MV-4-11 (cell line): ENCODE measurements at places on chromosomes 3 and 15.
A peak's percentile ranks its signal among the peaks of the same experiment; 100 is the strongest.

DNA sequence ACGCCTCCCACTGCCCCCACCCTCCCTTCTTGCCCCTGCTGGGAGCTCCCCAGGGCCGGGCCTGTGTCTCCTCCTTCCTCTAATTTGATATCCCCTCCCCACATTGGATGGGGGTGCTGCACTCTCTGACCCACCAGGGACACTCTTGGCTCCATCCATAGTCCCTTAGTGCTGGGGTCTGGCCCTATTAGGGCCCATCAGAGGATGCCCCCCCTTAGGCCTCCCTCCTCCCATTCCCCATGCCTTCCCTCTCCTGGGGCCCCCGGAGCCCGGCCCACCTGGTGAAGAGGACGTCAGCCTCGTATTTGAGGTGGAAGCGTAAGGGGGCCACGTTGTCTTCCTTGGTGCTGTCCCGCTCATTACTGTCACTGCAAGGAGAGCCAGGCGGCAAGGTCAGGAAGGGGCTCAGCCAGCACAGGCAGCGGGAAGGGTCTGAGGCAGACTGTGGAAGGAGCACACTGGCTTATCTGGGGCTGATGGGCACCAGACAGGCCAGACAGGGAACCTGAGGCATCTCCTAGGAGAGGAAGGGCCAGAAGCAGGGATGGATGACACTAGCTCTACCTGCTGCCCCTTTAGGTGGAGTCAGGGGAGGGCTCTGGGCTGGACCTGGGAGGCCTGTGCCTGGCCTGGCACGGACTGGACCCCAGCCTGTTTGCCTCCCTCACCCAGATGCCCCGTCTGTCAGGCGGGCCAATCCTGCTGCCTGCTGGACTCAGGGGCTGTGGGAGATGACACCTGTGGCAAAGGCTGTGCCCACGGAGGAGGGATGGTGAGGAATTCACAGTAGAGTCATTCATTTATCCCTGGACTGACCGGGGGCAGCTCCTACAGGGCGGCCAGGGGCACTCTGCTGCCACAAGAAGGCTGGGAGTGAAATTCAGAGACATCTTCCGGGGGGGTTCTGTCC is 36.2 kb downstream of the FEM1B start:
- DNase-seq, result no peak

DNA sequence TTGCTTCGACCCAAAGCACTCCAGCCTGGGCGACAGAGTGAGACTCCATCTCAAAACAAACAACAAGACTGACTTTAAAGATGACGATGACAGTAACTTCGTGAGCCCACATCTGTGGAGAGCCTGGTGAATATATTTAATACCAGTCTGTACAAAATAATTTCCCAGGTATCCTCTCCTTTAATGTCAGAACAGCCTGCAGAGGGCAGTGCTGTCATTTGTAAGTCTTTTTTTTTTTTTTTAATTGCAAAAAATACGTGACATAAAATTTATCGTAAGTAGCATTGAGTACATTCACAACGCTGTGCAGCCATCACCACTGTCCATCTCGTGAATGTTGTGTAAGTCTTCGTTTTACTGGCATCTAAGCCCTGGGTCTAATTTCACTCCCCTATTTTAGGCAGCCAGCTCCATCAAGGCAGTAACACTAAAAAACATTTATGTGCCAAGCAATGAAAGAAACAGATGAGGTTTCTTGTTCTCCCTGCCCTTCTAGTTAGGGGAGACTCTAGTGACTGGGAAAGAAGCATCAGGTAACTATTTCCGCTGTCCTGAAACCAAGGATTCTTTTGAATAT is 1.4 kb downstream of the HTD2 start:
- DNase-seq, result peak; percentile 52

GRCh38 chr15:29885183-29885582 is 62.9 kb upstream of the TJP1 start:
- no peak for DNase-seq

DNA sequence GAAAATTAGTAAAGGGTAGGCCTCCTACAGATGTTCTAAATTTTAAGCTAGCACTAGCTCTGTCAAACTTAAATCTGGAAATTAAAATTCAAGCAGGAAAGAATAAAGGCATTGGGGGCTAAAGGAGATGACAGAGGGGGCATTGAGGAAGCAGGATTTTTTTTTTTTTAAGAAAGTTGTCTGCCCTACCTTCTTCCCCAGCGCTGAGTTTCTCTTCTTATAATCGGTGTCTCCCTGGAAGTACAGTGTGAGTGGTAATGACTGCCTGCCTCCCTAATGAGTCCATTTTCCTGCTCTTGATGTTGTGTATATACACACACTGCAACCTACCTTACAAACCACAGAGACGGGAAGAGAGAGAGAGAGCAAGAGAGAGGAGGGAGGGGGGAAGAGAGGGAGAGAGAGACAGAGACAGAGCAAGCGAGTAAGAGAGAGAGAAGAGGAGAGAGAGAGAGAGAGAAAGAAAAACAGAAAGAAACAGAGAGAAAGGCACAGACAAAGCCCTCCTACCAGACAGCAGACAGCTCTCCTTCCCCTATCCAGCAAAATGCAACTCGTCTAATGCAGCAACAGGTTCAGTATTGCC is 47.0 kb downstream of the ZBTB20 start:
- no peak for DNase-seq

DNA sequence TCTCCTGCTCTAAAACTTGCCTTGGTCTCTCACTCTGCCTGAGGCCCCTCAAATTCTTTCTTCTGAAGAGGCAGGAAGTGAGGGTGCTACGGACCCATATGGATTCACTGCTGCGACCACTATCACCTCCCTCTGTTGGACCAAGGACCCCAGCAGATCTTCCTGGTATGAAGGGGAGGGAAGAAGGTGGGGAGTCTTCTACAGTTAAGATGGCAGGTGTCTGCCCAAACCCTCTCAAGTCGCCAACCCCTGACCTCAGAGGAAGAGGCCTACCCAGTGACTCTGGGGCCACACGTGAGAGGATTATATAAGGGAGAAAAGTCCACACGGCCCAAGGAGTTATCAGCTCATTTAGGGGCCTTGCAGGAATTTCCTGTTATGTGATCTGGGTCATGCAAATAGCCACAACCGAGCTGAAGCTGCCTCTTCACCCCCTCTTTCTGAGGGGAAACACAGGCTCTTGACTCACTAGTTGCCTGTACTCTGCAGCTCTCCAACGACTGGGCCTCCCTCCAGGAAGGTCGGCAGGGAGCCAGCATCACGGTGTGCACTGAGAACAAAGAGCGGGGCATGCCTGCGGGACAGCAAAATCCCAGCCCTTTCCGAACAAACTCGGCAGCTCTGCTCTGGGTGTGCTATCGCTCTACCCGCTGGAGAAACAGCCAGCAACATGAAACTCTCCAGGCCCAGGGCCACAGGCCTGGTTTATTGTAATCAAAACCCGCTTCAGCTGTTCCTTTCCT is 116.0 kb downstream of the XXYLT1 start:
- peak; percentile 48 for DNase-seq

GRCh38 chr15:39598958-39599845 is 18.3 kb downstream of the THBS1 start:
- no peak for DNase-seq

DNA sequence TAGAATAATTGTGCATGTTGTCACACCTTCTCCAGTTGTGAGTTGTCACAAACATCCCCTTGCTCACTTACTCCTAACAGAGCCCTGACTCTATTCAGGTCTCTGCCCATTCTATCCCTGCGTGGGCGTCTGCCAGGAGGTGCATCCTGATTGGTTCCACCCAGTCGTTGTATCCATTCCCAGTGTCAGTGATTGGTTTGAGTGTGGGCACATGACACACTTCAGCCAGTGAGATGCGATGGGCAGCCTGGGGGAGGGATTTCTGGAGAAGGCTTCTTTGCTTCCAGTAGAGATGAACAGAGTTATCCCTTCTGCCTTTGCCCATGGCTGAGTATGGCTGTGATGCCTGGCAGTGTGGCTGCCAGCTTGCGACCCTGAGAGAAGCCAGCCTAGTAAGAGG is 18.7 kb downstream of the PXYLP1 start:
- DNase-seq, result no peak

GRCh38 chr3:105398437-105398836 is 31.7 kb downstream of the ALCAM start:
- DNase-seq, result no peak

GRCh38 chr3:11844891-11845290 is 1.8 kb downstream of the TAMM41 start:
- DNase-seq, result no peak

DNA sequence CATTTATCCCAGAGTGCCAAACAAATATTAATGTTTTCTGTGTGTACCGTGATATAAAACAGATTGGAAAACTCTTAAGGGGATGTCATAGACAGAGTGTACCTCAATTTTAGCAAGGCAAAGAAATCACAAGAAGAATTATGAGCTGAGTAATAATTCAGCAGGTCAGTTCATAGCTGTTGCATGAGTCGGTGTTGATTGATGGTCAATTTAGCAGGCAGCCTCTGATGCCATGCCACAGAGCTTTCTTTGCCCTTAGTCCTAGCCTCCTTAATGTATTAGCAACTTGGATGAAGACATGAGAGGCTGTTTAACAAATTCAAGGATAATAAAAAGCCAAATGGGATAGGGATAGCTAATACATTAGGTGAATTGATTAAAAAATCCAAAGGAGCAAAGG is 6.8 kb downstream of the SLC35A5 start:
- DNase-seq, result no peak

GRCh38 chr3:155651489-155652218 is 93.2 kb downstream of the PLCH1 start:
- no peak for DNase-seq

DNA sequence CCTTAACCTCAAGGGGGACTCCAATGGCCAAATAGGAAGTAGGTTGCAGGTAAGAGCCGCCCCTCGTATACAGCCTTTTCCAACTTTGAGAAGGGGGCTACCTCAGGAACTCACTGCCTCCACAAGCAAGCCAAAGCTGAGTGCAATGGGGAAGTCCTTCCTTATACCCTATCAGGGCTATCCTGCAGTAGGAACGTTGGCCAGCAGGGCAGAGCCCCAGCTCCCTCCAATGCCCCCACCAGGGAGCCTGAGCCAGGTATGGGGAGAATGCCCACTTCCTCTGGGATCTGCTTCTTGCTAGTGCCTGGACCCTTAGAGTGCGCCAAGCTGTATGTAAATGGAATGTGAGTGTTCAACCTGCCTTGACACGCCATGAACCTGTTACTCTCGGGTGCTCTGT is 16.3 kb downstream of the CACNA2D2 start:
- DNase-seq, result no peak

- no peak for DNase-seq
Observed at GRCh38 chr3:133595341-133595740, 21.9 kb downstream of the CDV3 start.

DNA sequence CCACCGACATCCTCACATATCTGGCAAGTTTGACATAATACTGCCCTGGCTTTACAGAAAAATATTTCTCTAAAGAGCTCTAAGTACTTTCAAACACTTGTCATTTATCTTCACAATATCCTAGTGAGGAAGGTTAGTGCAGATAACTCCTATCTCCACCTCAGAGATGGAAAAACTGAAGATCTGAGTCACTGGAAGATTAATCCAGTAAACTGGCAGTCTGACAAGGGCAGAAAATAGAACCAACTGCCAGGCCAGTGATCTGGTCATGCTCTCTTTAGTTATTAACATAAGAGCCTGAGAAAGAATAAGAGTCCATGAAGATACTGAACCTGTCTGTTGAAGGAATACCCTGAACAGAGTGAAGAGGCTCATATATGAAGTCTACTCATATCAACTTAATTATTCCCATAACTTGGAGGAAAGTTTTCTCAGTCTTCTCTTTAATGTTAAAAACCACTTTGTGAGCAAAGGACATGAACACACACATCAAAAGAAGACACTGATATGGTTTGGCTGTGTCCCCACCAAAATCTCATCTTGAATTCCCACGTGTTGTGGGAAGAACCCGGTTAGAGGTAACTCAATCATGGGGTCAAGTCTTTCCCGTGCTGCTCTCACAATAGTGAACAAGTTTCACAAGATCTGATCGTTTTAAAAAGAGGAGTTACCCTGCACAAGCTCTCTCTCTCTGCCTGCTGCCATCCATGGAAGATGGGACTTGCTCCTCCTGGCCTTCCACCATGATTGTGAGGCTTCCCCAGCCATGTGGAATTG is 61.4 kb downstream of the GOLIM4 start:
- DNase-seq, result peak; percentile 41

GRCh38 chr3:70464876-70465275 is 152.4 kb upstream of the MDFIC2 start:
- no peak for DNase-seq

- no peak for DNase-seq
Observed at GRCh38 chr3:49647741-49648140, 26.4 kb upstream of the APEH start.

DNA sequence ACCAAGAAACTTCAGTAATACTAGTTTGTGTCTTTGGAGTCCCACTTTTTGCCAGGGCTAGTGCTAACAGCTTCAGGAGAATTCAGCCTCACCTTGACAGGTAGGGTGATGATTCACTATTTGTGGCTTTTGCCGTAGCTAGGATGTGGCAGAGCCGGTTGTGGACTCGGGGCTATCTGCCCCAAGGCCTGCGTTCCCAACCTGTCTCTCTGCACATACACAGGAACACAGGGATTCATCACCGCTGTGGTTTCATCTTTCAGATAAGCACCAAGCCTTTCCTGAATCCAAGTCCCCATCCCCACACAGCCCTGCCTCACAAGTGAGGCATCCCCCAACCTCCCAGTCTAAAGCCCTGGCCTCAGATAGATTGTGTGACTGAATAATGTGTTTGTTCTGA is 45.2 kb upstream of the POLG start:
- no peak for DNase-seq

GRCh38 chr15:90762109-90762508 is 45.0 kb downstream of the BLM start:
- DNase-seq, result peak; percentile 91

DNA sequence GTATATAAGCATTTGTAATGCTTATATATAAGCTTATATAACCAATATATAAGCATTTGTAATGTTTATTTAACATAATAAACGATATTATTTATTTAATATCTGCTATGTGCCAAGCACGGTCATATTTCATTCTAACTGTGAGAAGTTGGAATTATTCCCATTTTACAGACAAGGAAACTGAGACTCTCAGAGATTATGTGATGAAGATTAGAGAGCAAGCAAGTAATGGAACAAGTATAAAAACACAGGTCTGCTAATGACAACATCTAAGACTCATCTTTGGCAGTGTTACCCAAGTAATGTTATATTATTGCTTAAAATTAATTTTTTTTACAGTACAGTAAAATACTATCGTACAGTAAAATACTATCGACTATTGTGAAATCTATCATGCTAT is 4.4 kb downstream of the ATOSA start:
- DNase-seq, result no peak

GRCh38 chr15:42494998-42495360 is 455 bp upstream of the SNAP23 start:
- DNase-seq, result no peak

GRCh38 chr3:100968932-100969906 is 24.0 kb downstream of the ABI3BP start:
- DNase-seq, result no peak

GRCh38 chr3:127853681-127854080 is 31.4 kb upstream of the MGLL start:
- no peak for DNase-seq

- DNase-seq, result no peak
Observed at GRCh38 chr3:123372686-123373473, 76.0 kb downstream of the ADCY5 start.
